ENCODE measurements at places on chromosomes 7 and 10. TPM values are rescaled to one million over a fixed set of nuclear protein-coding genes. Genes with fewer than 3 reads are reported as not detected.

The SNX10 gene
- 3.7 TPM for polyA plus RNA-seq

The DKK1 gene
- 0.73 TPM for polyA plus RNA-seq

The TRIM24 gene
- polyA plus RNA-seq: 5.5 TPM

The LIPN gene
- not detected for polyA plus RNA-seq

The AGR2 gene
- polyA plus RNA-seq: 228 TPM

The FAM25C gene
- polyA plus RNA-seq: not detected

The ASZ1 gene
- polyA plus RNA-seq: not detected

- DNase-seq: no peak
Measured at GRCh38 chr7:24926623-24927524, 53.1 kb downstream of the OSBPL3 start.

GRCh38 chr7:44184206-44184872, 4.9 kb downstream of the GCK start:
- peak; percentile 44 for DNase-seq

DNA sequence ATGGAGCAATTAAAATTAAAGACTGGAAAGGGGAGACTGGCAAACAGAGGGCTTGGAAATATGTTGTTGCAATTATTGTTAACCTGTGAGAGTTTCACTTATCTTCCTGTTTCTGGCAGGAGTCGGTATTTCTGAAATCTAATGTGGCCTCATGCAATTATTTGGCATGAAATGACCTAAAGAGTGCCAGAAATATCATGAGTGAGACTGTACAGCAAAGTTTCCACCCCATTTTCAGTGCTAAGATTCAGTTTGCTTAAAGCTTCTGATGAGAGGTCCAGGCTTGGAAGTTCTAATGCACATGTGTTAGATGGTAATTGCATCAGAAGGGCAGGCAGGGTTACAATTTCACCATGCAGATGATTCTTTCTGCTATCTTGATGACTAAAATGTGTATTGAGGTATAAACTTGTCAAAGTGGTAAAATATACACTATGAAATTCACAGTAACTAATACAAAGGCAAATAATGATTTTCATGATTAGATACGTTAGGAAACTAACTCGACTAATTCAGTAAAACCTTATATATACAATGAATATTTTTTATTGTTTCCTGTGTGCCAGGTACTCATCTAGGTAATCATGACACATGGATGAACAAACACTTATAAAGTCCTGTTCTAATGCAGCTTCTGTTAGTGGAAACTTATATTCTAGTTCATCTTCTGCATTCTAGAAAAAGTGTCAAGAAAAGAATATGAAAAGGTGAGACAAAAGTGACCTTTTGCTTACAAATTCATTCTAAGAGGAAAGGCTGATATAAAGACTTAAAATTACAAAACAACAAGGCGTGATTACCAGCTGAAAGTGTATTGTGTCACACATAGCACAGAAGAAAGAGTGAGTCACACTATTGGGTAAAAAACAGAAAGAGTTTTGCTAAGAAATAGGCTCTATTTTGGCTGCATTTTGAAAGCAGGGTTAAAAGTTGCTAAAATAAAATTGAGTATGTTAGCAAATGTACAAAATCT, 533.4 kb upstream of the SEMA3D start:
- DNase-seq: peak; percentile 59

DNA sequence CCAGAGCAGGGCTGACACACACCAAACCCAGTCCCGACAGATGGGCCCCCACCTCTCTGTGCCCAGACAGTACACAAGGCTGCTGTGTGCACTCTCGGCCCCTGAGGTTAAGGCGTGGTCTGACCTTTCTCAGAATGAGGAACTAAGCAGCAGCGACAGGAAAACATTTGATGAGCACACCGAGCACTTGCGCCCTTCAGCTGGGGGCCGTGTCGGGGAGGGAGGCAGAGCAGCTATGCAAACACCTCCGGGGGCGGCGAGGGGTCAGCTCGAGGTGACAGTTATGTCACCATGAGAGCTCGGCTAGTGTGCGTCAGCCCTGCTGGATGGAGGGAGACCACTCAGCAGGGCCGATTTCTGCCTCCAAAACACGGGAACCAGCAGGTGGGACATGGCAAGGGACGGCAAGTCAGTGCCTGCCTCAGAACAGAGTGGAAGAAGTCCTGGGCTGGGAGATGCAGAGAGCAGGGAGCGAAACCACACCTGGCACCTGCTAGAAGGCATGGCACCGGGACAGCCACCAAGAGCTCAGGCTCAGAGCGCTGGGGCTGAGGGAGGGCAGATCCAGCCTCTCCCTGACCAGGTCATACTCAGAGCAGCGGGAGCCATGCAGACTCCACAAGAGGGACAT, 57.4 kb downstream of the CHST15 start:
- peak; percentile 69 for DNase-seq

GRCh38 chr10:80077869-80078447, 507 bp upstream of the TMEM254 start:
- DNase-seq: no peak

GRCh38 chr10:112966194-112966855, 16.3 kb downstream of the TCF7L2 start:
- DNase-seq: no peak

DNA sequence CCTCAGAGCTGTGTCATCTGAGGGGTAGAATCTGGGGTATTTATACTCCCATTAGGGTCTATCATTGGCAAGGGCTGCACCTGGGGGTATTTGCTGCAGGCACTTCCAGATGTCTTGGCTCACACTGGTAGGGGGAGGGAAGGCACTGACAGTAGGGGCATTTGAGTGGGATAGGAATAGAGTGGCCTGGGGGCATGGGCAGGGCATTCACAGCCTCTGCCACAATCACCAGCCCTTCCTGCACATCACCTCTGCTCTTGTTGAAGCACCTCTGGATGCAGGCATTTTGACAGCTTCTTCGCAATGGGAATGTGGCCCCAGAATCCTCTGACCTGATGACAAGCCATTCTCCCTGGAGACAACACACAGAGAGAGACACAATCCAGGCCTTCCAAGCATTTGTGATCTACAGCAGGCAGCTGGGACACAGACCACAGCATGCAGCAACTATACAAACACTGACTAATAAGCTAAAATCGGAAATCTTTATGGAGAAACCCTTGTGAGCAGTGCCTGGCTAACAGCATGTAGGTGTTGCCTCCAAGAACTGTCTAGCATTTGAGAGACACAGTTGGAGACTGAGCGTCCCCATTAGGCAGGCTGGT, 178.5 kb downstream of the KCNMA1 start:
- no peak for DNase-seq

- no peak for DNase-seq
Measured at GRCh38 chr10:81479316-81479715, 395.7 kb upstream of the NRG3 start.

DNA sequence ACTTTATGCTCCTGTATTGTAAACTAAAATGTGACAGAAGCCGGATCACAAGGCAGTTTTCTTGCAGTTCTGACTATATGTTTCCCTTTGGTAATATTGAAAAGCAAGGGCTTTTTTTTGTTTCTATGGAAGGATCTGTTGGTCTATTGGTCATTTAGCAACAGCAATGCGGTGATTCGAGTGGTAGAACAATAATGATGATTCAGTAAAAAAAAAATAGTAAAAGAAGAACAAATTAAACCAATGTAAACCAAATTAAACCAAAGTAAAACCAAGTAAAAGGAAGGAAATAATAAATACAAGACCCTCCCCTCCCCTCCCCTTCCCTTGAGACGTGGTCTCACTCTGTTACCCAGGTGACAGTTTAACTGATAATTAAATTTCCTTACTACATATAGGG, 17.8 kb upstream of the CCNY start:
- no peak for DNase-seq

- no peak for DNase-seq
Measured at GRCh38 chr10:55485827-55486226, 684.8 kb upstream of the PCDH15 start.

DNA sequence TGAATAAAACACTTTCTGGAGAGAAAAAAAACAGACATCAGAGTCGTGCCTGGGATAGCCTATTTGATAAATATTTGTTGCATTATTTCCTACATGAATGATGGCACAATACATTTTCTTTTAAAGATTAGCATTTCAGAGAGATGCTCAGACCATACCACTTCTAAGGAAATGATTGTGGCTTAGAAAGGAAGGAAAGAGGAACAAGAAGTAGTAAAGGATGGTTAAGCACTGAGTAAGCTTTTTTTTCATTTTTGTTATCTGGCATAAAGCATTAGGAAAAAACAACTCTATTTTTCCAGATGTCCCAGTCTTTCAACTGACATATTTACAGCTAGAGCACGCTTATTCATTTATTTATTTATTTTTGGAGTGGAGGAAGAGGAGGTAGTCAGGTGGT, 258.8 kb upstream of the TEX47 start:
- DNase-seq: no peak

GRCh38 chr10:18238870-18239485, 98.8 kb downstream of the CACNB2 start:
- DNase-seq: no peak

- DNase-seq: no peak
Measured at GRCh38 chr7:134546955-134547354, 2.0 kb upstream of the AKR1B15 start.

DNA sequence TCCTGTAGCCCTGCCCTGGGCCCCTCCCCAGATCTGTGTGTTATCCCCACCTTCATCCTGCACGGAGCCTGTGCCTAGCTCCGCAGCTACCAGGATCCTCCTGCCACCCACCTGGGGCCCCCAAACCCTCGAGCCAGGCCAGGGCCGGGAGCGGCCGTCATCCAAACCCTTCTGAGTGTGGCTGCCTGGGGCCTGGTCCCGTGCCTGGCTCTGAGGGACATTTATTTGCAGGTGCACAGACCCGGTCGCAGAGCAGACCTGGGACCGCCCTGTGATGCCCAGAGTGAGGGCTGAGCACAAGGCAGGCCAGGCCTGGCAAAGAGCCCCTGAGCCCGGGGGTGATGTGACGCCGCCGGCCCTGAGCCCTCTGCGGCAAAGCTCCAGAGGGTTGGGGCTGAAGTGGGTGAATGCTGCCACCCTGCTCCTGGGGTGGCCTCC, 27.4 kb upstream of the INPP5A start:
- no peak for DNase-seq

DNA sequence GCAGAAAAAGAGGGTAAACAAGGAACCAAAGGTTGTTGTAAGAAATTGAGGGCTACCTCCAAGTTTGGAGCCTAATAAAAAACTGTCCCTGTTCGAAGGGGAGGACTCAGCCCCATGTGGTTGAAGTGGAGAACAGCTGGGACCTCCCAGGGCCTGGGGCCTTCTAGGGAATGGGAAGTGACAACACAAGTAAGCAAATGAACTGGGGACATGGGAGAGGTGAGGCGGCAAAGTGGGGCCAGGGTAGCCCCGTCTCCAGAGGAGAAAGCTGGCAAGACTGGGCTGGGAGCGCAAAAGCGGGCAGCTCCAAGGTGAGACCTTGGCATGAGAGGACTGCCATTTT, 198.1 kb downstream of the ZNF438 start:
- no peak for DNase-seq

- DNase-seq: no peak
Measured at GRCh38 chr7:134182078-134182477, 54.9 kb downstream of the LRGUK start.

DNA sequence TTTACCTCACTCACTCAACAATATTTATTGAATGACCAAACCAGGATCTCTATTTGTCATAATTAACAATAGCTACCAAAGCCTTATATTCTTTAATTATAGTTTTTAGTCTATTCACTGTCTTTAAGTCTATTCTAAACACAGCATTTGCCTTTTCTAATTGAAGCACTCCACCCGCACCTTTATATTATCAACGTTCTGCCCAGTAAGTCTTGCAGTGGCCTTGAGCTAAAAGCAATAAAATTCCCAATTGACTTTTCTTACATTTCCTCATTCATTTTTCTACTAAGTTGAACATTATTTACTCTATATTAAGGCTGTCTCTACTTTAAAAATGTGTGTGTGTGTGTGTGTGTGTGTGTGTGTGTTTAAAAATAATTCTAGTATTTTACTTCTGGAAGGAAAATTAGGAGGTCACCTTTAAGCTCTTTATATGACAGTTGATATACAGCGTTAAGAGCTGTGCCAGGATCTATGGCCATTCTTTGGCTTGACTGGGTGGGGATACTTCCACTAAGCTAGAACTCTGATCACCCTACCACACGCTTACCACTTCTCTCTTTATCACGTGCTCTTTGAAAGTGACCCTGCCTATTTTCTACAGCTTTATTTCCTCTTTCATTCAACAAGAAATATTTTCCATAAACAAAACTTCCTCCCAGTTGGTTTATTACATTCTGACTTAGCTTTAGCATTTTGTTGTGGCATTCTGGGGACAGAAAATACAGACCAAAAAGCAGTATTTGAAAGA, 8.8 kb downstream of the PAPSS2 start:
- no peak for DNase-seq
